ENCODE measurements at places on chromosomes 12 and 14. TPM values are rescaled to one million over a fixed set of nuclear protein-coding genes. Genes with fewer than 3 reads are reported as not detected.
A peak's percentile ranks its signal among the peaks of the same experiment; 100 is the strongest.

DNA sequence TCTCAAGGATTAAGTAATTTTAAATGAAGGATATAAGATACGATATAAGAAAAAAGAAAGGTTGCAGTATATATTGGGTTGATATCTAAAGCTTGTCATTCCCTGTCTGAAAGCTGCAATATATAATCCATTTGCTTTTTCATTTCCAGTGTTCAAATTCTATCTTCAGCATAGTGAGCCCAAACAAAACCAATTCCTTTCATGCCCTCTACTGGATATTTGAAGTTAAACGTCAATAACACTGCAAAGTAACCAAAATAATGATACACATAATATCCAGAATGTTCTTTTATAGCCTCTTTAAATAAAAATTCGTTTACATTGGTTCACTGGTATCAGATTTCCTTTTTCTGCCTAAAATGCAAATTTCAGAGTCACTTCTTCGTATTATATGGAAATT, 64.5 kb upstream of the DAAM1 start:
- DNase-seq: no peak

Gene RPS29
- total RNA-seq: 791 TPM

GRCh38 chr12:10098791-10099190, at the start of gene CLEC1A:
CLEC1A (minus strand) TSS chr12:10098985; CDS start chr12:10098922, 63 bp downstream.
- no peak for DNase-seq

DNA sequence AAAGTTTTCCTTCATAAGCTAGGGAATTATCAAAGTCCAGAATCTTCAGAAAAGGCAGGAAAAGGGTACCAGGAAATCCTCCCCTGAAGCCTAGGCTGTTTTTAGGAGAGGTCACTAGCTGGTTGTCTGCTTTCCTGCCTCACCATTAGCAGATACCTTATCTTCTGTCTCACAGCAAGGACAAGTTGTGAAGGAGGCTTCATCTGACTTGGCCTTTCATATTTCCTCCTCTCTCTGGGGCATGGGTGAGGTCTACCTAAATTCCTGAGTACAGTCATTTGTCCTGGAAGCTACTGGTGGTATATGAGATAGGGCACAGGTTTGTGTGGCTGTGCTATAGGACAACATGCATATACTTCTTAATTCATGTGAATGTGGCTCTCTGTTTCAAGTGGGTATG, 2.3 kb downstream of the FOXJ2 start:
- DNase-seq: no peak

DNA sequence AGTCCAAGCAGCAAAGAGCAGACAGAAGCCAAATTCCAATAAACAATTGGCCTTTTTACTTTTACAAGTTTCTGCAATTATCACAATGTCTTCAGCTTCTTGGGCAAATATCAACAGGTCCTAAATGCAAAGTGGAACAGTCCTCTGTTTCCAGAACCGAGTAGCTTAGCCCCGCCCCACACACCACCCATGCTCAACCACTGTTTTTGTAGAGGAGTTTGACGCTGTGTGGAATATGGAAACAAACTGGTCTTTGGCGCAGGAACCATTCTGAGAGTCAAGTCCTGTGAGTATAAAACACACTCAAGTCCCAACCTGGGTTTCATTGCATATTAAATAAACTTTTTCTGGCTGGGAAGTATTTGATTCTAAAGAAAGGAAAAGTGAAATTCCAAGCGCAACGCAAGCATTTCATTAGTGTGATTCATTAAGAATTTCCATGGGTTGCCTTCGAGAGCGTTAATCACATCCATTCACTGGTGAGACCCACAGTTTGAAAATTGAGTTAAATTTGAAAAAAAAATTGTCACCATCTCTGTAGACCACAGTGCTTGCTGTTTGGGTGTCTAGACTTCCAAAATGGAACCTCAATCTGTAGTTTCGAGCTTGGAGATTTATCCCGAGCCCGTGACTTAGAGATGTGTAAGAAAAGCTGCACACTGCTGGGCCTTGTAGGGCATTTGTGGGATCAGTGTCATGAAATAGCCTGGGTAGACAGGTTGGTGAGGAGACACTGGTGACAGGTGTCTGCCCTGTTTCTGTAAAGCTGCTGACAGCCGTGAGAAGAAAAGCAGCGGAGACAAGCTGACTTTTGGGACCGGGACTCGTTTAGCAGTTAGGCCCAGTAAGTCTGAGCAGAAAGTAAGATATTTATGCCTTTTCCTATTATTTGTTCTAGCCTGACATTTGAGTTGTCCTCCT, 96.1 kb downstream of the DAD1 start:
- no peak for DNase-seq

DNA sequence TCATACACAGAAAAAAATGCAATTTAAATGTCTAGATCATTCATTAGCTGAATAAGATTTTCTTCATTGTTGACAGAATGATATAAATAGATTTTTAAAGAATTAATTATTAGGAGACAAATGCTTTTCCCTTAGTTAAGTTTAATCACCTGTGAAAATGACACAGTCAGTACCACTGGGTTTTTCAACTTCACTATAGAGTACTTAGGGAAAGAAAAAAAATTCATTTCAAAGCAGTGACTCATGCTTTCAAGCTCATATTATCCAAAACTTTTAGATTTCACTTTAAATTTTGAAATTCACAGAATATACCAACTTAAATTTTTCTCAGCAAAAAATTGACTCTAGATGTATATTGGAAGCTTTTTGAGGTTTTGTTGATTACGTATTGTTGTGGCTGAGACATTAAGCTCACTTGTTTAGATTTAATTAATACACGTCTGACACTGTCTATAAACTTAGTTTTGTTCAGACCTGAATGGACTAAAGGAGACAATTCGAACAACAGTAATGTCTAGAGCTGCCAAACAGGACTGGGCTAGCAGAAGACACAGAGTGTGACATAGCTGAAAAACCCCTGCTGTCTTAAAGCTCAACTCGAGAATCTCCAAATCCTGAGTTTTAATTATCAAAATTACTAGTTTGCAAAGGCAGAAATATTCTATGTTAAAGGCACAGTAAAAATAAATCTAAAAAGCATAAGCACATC, 1.6 kb downstream of the MGAT4C start:
- no peak for DNase-seq

GRCh38 chr14:87045246-87045645, 947.7 kb downstream of the GALC start:
- DNase-seq: no peak

Gene CLEC7A
- 2.8 TPM for total RNA-seq

Gene SLCO1A2
- total RNA-seq: not detected

DNA sequence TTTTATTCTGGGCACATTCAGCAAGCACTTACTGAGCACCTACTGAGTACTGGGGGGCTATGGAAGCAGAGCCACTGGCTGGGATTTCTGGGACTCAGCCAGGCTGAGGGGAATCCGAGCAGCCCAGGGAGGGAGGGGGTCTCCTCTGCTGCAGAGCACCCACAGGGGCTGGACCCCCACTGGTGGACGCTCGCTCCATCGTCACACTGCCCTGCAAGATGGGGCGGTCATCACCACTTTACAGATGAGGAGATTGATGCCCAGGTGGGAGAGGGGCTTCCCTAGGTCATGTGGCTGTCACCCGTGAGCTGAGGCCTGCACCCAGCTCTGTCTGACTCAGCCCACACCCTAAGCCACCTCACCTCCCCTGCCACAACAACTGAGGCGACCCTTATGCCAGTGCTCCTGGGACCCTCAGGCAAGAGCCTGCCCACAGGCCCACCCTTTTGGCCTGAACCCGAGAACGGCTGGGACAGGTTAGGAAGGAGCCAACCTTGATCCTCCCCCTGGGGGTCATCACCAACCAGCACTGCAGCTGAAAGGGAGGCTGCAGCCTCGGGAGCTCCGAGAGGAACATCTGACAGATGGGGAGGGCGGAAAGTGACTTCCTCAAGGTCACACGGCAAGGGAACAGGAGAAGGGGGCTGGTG, 74.4 kb downstream of the SERPINA3 start:
- DNase-seq: no peak

- no peak for DNase-seq
Measured at GRCh38 chr14:76585616-76586015, 175.7 kb upstream of the VASH1 start.

Gene ADAM20
- 0.57 TPM for total RNA-seq

GRCh38 chr12:52193991-52194390, 2.2 kb upstream of the KRT80 start:
- no peak for DNase-seq

Gene CMA1
- 0.47 TPM for total RNA-seq

- DNase-seq: no peak
Measured at GRCh38 chr12:1914114-1914911, 4.1 kb downstream of the CACNA2D4 start.

DNA sequence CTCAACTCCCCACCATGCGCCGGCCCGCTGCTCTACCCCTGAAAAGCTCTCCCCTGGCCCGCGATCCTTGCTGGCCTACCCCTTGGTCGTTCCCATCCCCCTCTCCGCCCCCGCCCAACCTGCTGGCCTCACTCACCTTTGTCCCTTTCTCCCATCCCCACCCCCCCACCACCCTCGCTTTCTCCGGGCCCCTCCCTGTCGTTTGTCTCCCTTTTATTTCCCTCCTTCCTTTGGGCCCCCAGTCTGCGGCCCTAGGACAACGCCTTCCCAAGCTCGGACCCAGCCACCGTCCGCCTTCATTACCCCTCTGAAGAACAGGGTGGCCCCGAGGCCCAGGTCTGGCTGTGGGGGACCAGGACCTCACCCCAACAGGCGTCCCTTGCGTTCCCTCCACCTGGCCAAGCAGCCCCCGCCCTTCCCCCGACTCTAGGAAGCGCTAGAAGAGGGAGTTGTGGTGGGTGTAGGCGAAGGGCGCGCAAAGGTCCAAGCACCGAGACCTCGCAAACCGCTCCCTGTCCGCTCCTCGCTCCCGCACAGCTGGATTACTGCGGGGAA, 6.9 kb upstream of the SLC7A7 start:
- DNase-seq: no peak

GRCh38 chr12:28202374-28203130, 12.3 kb downstream of the CCDC91 start:
- no peak for DNase-seq

- DNase-seq: no peak
Measured at GRCh38 chr12:49667325-49668090, 39.7 kb downstream of the FMNL3 start.

DNA sequence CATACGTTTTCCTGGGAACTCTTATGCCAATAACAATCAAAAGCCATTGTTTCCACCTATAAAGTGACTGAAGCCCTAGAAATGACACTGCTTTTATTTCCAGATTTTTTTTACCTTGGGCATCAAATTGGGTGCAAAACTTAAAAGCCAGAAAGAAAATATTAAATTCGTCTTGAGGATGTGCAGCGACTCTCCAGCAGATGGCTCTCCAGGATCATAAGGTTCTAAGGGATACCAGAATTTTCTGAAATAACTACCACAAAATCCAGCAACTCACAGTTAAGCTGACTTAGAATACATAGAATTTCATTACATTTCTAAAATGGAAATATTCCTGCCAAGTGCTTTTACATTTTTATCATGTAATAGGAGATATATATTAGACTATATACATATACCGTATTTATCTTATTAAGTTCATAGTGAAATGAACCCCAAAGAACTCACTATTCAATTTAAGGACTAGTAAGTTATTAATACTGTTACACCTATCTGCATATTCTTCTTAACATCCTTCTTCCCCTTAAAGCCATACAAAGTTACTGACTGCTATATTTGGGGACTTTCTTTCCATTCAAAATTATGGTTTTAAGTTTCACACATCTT, 44.0 kb downstream of the ARMH4 start:
- DNase-seq: no peak

Gene NPAS3
- total RNA-seq: 1.1 TPM

DNA sequence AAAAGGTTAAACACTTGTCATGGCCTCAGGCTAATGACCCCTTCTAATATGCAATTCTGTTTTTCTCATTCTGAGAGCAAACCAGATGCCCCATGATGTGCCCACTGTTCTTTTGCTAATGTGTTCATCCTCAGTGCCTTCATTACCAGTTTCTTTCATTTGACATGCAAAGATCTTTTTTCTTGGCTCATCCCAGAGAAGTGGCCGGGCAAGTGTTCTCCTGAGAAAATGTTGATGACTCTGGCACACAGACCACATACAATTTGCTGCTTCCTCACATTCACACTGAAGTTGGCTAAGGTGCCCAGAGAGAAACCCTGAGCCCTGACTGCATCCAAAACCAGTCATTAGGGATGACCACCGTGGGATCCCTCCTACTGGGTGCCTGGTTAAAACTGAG, 833.3 kb downstream of the DIO2 start:
- DNase-seq: no peak

Gene RXYLT1
- total RNA-seq: 15.5 TPM

DNA sequence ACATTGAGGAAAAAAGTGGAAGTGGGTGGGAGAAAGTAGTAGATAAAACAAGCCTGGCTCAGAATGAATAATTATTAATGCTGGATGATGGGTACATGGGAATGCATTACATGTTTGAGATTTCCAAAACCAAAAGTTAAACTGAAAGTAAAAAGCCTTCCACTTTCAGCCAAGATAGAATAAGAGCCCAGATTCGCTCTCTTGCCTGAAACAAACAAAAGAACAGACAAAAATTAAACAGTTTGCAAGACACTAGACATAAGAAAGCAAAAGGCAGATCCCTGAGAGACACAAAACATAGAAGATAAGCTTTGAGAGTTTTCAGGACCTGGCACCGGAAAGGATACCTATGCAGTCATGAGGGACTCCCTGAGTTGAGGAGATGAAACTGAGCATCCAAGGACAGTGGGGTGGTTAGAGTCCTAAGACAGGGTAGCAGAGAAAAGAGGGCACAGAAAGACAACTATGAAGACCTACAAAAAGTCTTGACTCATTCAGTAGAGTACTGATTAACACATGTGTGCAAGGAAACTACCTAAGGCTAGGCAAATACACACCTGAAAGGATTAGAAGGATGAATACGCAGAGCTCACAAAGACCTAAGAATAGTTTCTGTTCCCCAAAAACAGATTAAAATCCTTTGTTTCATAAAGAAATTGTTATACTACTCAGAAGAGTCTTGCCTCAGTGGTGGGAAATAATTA, 54.1 kb downstream of the CEP83 start:
- no peak for DNase-seq

Gene SLC38A2
- 165 TPM for total RNA-seq

Gene BTG1
- total RNA-seq: 74.6 TPM

- DNase-seq: peak; percentile 77
Measured at GRCh38 chr12:6788972-6789924, at the start of gene CD4. CD4 (plus strand) TSS chr12:6789528; CDS start chr12:6800139, 10,611 bp downstream.

Gene EIF2S3B
- total RNA-seq: not detected

GRCh38 chr12:123142518-123142840, 8.4 kb downstream of the PITPNM2 start:
- DNase-seq: no peak

GRCh38 chr14:105377555-105378182, 20.7 kb upstream of the TEX22 start:
- DNase-seq: no peak

Gene LRRC43
- total RNA-seq: 1.4 TPM
